ENCODE measurements at places on chromosomes 3 and 15.
A peak's percentile ranks its signal among the peaks of the same experiment; 100 is the strongest.

DNA sequence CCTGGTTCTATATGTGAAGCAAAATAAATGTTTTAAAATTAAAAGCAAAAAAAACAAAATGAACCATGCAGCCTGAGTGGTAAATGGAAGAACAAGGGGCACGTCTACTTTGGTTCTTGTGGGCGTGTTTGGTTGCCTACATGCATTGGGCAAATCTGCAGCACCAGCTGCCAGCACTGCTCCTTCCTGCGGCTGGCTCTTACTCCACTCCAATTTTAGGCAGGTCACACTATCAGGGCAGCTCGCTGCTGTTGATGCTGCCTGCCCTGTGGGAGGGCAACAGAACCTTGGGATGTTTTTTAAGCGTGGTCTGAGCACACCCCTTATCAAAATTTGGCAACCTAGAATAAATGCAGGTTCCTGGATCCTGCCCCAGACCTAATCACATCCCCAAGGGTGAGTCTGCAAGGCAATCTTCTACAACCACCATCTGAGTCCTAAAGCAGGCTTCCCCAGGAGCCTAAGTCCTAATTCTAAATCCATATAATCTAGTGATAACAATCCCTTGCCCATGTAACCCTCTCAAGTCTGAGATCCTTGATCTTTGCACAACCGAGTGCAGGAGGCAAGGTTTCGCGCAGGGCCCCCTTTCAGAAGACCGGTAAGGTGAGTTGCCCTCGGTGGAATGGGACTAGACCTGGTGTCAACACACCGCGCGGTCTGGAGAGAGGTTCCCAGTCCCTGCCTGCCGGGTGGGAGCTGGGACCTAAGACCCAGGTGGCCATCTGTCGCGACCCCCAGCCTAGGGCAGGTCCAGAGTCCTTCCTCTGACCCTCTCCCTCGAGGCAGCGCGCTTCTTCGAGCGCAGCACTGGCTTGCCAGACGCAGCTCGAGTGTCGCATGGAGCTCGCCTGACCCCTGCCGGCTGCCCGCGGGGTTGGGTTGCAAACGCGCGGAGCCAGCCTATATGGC is 15.9 kb downstream of the IVD start:
- DNase-seq = peak; percentile 56

- DNase-seq = no peak
Observed at GRCh38 chr3:77227567-77227966, 187.7 kb downstream of the ROBO2 start.

GRCh38 chr3:188439080-188439479 is 285.1 kb downstream of the LPP start:
- no peak for DNase-seq

DNA sequence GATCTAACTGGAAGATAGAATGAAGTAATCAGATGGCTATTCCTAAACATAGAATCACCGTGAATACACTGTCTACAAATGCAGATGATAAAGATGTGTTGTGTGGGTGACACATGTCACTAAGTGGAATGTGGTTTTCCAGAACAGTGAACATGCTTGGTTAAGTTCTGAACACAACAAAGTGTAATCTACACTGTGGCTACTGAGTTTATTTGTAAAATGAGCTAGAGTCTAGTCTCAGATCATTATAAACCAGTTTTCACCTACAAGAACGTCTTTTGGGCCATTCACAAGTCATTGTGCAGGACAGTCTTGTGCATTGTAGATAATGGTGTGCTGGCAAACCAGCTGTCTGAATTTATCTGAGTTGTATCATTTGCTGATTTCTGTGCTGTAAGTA is 35.3 kb downstream of the OXNAD1 start:
- no peak for DNase-seq

- DNase-seq = peak; percentile 35
Observed at GRCh38 chr3:25589104-25589782, 75.5 kb downstream of the TOP2B start.

- no peak for DNase-seq
Observed at GRCh38 chr3:16294844-16295243, 29.8 kb downstream of the OXNAD1 start.

DNA sequence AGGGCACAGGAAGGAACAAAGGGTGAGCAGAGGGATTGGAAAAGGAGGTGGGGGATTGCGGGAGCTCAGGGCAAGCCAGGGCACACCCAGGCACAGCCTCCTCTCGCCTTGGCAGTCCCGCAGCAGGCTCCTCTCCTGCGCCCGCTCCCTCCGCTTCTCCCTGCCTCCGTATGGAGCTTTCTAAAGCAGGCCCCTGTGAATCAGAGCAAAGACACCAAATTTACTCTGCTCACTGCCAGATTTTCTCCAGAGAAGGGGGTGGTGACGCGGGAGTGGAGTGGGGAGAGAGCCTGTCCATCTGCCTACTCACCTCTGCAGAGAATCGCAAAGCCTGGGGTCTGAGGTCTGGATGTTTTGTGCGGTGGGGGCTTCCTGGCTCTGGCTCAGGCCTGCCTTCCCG is 20.0 kb downstream of the ATP2B2 start:
- DNase-seq = no peak

GRCh38 chr15:72044956-72045355 is 73.0 kb downstream of the MYO9A start:
- no peak for DNase-seq

DNA sequence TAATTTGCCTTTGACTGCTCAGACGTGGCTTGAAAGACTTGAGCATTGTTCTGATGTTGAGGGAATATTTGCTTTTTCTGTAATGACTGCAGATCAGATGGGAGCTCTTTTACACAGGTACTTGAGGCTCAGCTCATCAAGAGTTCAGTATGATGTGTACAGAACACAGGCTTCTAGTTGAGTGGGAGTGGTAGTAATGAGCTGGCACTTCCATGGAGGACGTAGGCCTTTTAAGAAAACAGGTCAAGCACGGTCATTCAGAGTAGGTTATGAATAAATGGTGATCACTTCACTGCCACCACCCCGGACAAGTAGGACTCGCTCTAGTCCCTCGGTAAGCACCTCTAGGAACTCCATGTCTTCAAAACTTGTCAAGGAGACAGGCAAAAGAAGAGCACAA is 8.8 kb downstream of the EMC4 start:
- no peak for DNase-seq

GRCh38 chr3:106823701-106824100 is 553.5 kb upstream of the CCDC54 start:
- DNase-seq = no peak

- peak; percentile 93 for DNase-seq
Observed at GRCh38 chr15:91515188-91515754, 338.2 kb upstream of the SLCO3A1 start.

GRCh38 chr3:187165144-187165543 is 25.8 kb upstream of the RPL39L start:
- DNase-seq = peak; percentile 57

DNA sequence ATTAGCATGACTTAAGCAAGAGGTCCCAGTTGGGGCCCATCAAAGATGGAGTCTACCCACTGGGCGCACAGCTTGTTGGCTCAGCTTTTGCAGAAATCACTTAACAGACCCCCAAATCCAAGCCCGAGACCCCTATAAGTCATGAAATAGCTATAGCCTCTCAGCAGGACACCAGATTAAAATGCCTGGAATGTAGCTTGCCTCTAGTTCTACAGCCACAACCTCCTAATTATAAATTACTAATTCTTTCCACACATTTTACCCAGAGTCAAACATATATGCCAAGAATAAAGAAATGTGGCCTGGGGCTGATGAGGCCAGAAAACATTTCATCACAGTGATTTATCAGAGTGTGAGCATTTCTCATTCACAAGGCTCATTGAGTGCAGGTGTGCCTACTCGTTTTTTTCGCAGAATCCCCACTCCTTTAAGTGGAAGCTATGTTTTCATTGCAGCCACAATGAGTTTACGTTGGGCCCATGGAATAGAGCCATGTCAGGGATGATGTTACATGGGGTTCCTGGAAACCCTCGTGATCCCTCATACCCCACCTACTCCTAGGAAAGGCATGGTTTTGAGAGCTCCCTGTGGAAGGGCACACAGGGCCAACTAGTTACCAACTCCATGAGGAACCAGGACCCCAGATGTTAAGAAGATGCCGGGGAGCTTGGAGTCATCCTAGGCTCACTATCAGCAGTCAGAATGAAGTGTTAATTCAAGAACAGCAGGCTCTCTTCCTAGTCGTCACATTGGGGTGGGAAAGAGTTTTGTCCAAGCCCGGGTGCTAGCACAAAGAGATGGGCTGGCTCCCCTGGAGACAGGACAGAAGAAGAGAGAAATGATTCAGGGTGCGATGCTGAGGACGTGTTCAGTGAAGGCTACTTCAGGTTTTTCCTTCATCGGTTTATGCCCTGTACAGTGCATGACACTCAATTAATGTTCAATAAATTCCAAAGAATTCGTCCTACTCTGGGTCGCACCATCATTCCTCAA is 90.2 kb upstream of the ABHD17C start:
- DNase-seq = peak; percentile 18

- DNase-seq = no peak
Observed at GRCh38 chr3:4826237-4827100, 152.8 kb upstream of the BHLHE40 start.

DNA sequence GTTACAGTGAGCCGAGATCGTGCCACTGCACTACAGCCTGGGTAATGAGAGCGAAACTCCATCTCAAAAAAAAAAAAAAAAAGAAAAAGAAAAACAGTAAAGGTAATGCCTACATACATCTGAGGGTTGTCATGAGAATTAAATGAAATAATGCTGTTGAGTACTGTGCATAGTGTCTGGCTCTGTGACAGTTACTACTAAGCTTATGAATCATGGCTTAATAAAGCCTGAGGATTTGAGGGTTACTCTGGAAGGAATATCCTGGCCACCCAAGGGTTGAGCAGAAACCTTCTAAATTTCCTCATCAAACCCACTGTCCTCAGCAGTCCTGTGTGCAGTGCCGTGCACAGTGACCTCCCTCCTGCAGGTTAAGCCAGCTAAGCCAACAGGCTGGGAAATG is 26.8 kb upstream of the ELP6 start:
- no peak for DNase-seq

- DNase-seq = no peak
Observed at GRCh38 chr3:125023833-125024555, 31.8 kb downstream of the HEG1 start.

DNA sequence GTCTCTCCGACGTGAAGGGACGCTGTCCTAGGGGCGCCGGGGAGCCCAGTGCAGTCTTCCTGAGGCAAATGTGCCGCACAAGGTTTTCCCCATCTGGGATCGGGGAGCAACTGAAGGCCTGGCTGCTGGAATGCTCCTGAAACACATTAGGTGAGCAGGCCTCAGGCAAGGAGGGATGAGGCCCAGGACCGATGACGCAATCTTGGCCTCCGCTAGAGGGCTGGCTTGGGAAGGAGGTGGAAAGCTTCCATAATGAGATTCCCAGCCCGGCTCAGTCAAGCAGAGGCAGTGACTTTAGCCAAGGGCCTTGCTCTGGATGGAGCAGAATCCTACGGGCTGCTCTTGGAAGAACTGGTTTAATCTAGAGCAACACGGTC is 50.8 kb downstream of the CPN2 start:
- DNase-seq = no peak

- DNase-seq = no peak
Observed at GRCh38 chr3:117120014-117120413, 410.4 kb downstream of the TUSC7 start.

DNA sequence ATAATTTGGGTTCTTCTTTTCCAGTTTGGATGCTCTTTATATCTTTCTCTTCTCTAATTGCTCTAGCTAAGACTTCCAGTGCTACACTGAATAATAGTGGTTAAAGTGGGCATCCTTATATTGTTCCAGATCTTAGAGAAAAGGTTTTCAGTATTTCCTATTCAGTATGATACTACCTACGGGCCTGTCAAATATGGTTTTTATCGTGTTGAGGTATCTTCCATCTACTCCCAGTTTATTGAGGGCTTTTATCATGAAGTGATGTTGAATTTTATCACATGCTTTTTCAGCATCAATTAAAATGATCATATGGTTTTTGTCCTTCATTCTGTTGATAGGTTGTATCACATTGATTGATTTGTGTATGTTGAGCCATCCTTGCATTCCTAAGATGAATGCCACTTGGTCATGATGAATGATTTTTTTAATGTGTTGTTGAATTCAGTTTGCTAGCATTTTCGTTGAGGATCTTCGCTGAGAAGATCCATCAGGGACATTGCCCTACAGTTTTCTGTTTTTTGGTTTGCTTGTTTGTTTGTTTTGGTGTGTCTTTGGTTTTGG is 3.0 kb upstream of the LRRC34 start:
- no peak for DNase-seq

GRCh38 chr15:42742149-42742548 is 5.2 kb upstream of the CDAN1 start:
- DNase-seq = no peak

GRCh38 chr15:40722354-40722753 is 27.4 kb downstream of the RAD51 start:
- no peak for DNase-seq

DNA sequence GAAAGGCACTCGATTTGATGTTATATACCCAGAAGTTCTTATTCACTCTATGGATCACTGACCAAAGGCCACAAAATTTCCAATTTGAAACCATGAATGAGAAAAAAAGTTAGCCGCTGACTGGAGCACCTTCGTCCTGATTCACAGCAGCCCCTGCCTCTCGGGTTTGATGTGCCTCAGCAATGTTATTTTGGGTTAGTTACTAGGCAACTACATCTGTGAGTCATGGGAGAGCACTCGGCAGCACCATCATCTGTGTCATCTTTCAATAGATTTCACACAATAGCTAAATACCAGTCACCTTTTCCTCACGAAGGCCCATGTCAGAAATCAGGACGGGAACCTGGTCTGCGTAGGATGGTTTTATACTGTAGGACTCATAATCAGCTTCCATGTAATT is 269.2 kb downstream of the ZBBX start:
- peak; percentile 36 for DNase-seq

DNA sequence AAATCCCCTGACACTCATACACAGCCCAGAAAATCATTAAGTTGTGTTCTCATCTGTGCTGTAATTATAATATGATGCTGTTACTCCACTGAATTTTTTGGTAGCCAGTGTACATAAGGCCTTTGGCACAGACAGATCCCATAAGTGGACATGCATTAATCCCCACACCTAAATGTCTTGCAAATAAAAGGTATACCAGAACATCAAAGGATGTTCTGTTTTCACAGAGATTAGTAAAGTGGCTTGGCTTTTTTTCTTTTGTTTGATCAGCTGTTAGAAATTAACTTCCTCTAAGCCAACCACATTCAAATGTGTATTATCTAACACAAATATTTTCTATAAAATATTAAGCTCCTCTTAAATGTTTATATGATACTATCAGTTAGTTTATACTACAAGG is 2.7 kb downstream of the SST start:
- no peak for DNase-seq
